NCI-H2107 (cell line): ENCODE measurements at places on chromosomes 6 and 20.

GRCh38 chr6:85401186-85402021 lies 48.5 kb upstream of the NT5E start:
- no peak for DNase-seq

DNA sequence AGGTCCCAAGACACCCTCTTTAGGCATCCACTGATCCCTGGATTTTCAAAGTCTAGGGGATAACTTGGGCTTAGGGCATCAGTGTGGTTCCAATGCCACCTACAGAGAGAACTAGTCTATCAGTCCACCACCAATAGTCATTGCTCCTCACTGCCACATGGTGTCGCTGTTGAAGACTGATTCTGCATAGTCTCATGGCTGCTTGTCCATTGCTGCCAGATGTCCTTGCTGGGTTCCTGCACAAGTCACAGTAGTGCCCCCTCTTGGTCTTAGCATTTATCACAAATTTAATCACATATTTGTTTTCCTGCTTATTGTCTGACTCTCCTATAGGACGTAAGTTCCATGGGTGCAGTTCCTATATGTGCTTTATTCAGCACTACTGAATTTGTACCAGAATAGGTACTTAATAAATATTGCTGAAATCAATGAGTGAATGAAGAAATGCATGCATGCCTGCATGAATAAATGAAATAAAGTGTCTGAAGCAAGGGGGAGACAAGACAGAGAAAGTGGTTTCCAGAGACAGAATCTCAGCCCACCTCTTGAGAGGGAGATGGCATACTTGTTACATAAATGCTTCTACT lies 45.9 kb upstream of the RALY start:
- DNase-seq: no peak

GRCh38 chr20:22830138-22830537 lies 205.0 kb upstream of the SSTR4 start:
- no peak for DNase-seq

GRCh38 chr6:166760288-166760687 lies 133.2 kb upstream of the RPS6KA2 start:
- DNase-seq: no peak

DNA sequence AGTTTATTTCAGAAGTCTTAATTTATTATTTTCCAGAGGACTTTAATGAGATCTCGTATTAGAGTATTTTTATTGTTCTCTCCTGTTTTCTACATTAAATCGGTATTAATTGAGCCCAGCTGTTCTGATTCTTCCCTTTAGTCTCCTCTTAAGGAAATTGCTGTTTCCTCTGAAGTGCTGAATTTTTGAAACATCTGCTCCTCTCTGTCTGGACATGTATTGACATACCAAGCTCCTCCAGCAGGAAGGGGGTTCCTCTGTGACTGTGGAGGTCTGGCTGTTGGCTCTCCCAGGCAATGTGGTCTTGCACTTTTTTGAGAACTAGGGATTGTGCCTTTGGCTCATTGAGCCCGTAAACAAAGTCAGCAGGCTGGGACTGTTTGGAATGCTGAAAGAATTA lies 74.9 kb downstream of the MAP3K4 start:
- no peak for DNase-seq

DNA sequence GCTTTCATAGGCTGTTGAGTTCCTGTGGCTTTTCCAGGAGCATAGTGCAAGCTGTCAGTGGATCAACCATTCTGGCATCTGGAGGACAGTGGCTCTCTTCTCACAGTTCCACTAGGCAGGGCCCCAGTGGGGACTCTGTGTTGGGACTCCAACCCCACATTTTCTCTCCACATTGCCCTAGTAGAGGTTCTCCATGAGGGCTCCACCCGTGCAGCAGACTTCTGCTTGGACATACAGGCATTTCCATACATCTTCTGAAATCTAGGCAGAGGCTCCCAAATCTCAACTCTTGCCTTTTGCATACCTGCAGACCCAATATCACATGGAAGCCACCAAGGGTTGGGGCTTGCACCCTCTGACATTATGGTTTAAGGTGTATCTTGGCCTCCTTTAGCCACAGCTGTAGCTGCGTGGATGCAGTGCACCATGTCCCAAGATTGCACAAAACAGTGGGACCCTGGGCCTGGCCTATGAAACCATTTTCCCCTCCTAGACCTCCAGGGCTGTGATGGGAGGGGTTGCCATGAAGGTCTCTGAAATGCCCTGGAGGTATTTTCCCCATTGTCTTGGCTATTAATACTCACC lies 645.9 kb upstream of the CITED2 start:
- DNase-seq: no peak

- no peak for DNase-seq
These were observed 2.5 kb upstream of the RAET1G start for GRCh38 chr6:149925253-149925973.

DNA sequence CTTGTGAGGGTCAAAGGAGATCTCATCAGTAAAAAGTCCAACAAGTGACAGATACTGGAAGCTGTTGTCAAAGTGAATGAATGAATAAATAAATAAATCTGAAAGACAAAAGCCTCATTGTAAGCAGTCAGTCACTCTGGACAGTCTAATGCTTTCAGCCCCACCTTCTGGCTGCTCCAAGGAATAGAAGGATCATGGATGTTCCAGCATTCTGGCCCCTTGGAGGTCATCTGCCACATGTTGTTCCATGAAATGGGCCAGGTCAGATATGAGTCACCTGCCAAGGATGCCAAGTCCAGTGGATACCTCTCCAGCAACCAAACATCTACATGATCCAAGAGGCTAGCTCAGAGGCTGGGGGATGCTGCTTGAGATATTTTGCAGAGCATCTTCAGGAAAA lies 185.6 kb downstream of the BMP7 start:
- no peak for DNase-seq

- no peak for DNase-seq
These were observed 252.4 kb downstream of the PHACTR1 start for GRCh38 chr6:12968839-12969558.

GRCh38 chr6:167532410-167533288 lies 207.8 kb downstream of the TTLL2 start:
- peak; percentile 78 for DNase-seq

DNA sequence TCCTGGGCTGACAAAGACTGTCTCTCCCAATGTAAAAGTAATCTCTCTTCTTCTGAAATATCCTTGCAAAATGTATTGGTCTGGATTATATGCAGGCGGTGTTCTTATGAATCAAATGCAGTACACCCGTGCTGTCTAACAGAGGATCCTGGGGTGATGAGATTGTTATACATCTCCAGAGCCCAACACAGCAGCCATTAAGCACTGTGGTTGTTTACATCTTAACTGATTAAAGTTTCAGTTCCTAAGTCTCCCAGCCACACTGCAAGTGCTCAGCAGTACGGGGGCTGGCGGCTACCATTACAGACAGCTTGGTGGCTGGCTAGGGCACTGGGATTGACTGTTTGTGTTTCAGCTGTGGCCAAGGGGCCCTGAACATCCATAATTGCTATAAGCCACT lies 7.0 kb downstream of the UNC93A start:
- no peak for DNase-seq

- no peak for DNase-seq
These were observed 17.1 kb downstream of the DEFB114 start for GRCh38 chr6:49946835-49947234.
